ENCODE measurements at places on chromosomes 5 and 9.

DNA sequence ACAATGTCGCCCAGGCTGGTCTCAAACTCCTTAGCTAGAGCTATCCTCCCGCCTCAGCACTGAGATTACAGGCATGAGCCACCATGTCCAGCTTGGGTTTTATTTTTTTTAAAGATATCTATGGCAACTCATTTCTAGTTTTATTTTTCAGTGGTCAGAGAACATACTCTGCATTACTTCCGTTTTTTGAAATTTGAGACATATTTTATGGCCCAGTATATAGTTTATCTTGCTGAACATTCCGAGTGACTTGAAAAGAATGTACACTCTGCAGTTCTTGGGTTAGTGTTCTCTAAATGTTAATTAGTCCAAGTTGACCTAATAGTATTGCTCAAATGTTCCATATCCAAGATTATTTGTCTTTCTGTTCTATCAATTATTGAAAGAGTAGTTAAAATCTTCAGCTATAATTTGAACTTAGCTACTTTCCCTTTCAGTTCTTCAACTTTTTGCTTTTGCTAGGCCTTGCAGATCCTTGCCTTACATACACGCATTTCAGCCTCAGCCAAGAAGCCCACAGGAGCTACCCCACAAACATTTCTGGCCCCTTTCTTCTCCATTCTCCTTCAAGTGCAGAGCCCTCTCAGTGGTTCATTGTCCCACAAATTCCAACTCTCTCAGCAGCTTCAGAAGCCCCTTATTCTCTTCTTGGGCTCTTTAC is 22.3 kb upstream of the SNAPC3 start:
- no peak for DNase-seq

DNA sequence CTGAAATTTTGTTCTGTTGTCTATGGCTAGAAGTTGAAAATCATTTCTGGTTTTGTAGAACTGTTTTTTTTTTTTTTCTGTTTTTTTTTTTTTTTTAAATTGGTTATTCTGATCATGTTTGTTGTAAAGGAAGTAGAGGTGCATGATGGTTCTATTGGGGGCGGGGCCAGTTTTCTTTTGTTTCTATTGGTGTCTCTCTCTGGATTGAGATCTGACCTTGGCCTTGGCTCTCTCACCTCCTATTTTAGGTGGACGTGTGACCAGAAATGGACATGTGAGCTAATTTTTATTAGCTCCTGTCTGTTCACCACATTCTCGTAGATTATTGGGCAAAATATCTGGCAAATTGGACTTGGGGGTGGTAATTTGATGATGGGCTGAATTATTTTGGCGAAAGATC is 3.2 kb downstream of the ZNF618 start:
- DNase-seq: no peak

DNA sequence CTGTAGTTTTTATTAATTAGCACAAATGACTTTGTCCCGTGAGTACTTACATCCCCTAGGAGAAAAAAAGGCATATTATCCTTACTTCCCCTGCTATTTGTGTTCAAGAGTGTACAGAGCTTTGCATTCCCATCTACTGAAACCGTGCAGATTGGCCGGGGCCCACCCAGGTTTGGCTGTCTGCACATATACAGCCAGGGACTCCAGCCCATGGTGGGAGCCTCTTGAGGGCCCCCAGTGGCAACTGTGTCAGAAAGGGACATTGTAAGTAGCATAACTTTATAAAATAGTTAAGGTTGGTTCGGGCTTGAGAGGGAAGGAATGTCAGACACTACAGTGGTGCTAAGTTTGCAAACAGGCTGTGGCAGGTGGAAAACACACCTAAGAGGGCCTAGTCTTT is 24.7 kb downstream of the PHF2 start:
- no peak for DNase-seq

DNA sequence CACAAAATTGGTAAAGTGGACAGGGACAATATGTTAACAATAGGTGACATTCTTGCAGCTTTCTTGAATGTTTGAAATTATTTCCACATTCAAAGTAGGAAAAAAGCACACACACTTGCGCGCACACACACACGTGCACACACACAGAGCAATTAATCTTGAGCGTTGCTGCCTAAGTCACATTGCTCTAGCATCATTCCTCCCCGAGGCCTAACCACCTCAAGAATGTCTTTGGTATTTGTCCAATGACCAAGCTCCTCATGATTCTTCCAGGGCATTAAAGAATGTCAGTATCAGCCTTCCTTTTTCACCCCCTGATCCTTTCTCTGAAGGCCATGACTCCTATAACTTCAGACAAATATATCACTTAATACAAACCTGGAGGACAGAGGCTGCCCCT is 198.1 kb downstream of the NPR3 start:
- DNase-seq: no peak

- no peak for DNase-seq
These were observed 455.3 kb upstream of the PTGER4 start for GRCh38 chr5:40224421-40224820.

- no peak for DNase-seq
These were observed 40.3 kb downstream of the ADAM19 start for GRCh38 chr5:157535042-157535865.

DNA sequence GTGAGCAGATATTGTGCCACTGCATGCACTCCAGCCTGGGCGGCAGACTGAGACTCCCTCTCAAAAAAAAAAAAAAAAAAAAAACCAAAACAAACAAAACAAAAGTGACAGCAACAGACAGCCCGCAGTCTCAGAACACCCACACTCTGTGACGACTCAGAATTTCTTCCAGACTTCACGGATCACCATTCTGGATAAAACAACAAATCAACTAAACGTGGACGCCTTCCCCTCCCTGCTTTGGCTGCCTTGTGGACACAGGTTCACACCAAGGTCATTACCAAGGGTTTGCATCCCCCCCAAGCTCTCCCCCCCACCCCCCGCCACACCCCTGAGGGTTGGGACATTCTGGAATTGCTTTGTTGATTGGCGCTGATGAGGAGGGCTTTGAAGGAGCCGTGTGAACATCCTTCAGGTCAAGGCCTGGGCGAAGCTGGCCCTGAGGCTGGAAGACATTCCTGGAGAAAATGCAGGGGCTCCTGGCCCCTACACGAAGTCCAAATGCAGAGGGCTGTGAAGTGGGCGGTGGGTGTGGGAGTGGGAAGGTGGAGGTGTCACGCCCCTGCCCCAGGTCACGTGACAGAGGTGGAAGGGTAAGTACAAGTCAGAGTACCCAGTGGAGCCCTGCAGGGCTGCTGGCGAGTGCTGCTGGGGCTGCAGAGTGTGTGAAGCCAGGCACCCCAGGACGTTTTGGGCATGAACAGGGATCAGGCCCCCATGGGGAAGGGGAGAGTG is 10.1 kb downstream of the LCN10 start:
- no peak for DNase-seq

GRCh38 chr5:137957948-137958347 is 68.7 kb downstream of the PKD2L2 start:
- no peak for DNase-seq

DNA sequence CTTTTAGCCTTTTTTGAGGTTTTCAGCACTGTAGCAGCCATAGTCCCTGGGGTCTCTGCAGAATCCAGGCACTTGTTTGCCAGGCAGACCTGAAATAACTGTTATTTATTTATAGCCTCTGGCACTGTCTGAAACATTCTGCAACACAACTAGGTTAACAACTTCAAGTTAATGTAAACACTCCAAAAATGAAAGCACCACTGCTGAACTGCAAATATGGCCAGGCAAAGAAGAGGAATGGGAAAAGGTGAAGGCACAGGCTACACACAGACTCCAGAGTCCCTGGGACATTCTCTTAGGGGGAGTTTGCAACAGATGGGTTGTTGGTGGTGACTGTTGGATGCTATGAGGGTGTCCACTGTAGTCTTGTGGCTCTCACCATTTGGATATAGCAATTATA is 369.0 kb downstream of the MAT2B start:
- no peak for DNase-seq

- no peak for DNase-seq
These were observed 581.8 kb upstream of the C9orf72 start for GRCh38 chr9:28155067-28155466.

GRCh38 chr5:1479581-1480188 is 34.4 kb upstream of the SLC6A3 start:
- DNase-seq: no peak

- DNase-seq: no peak
These were observed 40.0 kb upstream of the PHYKPL start for GRCh38 chr5:178272591-178272990.

DNA sequence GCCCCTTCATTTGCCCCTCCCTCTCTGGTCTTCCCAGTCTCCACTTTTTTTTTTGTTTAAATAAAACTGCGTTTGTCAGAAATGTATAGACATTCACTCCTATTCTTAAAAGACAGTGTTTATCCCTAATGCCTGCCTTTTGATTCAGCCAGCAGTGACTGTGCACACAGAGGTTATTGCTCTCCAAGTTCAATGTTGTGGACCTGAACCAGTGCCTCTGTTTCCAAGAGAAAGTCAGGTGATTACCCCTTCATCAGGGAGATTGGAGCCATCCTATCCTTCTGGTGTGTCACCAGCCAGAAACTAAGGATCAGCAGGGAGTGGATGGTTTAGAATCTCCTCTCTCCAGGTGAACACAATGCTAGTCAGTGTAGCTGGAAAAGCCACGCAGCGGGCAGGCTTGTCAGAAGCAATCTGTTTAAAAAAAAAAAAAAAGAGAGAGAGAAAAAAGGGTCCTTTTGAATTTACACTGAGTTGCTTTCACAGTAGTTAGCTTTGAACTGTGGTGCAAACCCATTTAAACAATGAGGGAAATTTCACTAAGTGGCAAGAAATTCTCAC is 167.5 kb upstream of the DMRT1 start:
- no peak for DNase-seq

DNA sequence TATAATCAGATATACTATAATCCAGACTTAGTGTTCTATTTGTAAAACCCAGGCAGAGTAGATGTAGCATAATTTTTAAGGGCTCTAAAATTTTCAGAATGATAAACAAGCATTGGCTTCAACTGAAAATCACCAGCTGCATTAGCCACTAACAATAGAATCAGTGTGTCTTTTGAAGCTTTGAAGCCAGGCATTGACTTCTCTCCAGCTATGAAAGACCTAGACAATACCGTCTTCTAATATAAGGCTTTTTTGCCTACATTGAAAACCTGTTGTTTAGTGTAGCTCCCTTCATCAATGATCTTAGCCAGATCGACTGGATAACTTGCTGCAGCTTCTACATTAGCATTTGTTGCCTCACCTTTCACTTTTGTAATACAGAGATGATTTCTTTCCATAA is 1877.3 kb upstream of the ACO1 start:
- DNase-seq: no peak

DNA sequence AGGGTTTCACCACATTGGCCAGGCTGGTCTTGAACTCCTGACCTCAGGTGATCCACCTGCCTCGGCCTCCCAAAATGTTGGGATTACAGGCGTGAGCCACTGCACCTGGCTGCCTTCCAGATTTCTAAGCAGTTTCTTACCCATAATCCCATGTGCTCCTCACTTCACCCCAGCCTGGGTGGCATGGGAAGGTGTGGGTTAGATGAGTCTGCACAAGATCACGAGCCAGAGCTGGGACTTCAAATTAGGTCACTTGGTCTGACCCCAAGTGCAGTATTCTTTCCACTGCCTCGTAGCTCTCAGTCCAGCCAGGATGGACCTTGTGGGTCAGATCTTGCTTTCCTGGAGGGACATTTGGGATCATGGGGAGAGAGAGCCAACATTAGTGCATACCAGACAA is 37.5 kb upstream of the STRBP start:
- DNase-seq: no peak

DNA sequence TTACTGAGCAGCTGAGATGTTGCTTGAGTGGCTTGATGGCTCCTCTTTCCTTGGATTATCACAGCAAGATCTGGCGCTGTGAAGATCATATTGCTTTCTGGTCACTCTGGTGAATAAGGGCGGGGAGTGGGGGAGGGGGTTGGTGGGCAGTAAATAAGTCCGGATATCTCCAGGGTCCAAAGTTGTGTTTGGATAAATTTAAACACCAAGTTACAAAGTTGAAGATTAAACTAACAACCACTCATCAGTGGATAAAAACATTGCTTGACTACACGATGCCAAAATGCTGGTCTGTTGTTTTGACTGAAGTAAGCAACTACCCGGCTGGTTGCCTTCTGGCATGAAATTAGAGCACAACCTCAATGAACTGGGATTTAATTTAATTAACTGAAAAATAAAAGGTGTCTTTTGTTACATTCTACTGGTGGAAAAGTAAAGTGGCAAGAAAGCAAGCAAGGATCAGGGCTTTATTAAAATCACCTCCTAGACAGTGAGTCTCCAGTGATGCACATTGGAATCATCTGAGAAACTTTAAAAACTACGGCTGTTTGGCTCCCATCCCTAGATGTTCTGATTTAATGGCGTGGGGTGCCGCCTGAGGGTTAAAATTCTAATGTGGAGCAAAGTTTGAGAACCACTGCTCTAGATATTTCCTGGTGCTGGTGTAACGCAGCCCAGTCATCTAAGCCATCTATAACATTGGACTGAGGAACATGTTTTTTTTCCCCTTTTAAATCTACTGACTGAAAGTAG is 86.7 kb upstream of the AGXT2 start:
- DNase-seq: no peak

- DNase-seq: no peak
These were observed 1195.3 kb upstream of the SEMA6A start for GRCh38 chr5:117769877-117770276.

GRCh38 chr5:64206653-64207052 is 41.0 kb downstream of the RNF180 start:
- no peak for DNase-seq

DNA sequence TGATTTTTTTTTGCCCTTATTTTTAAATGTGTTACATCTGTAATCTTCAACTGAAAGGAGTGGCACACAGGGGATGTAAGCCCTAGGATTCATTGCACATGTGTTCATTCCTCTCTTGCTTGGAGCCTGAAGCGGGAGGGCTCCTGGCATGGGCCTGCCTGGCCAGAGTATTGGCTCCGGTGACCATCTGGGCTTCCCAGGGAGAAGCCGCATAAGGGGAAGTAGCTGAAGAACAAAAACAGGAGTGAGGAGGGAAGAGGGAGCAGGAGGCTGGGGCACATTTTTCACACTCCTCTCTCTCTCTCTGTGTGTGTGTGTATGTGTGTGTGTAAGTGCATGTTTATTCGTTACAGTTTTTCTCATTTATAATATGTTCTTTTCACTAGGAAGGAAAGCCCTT is 269.9 kb downstream of the PRR16 start:
- DNase-seq: no peak

- DNase-seq: no peak
These were observed 48.9 kb downstream of the PFDN1 start for GRCh38 chr5:140253985-140254384.

- DNase-seq: no peak
These were observed 409.9 kb upstream of the ADAMTS16 start for GRCh38 chr5:4730279-4730678.

DNA sequence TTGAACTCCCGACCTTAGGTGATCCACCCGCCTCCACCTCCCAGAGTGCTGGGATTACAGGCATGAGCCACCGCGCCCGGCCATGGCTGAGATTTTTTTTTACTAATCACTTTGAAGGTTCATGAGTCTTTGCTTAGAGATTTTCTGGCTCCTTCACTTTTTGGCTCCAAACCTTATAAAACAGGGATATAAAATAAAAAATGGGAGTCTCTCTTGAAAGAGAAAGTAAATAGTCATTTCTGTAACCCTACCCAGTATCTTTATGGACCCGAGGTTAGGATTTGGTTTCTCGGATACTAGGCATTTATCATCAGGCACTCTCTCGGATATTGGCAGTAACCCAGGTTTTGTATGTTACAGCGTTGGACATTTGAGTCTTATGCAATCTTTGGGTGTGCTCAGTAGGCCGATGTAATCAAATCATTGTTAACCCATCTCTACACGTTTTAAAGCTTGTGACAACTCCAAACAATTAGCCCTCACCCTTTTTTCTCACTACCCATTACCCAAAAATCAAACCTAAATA is 25.3 kb downstream of the STXBP1 start:
- DNase-seq: no peak

Measured in NCI-H2081 treated with DMSO at 0.1 percent for 48 hours (cell line).